ENCODE measurements at places on chromosomes 3 and 15.
A peak's percentile ranks its signal among the peaks of the same experiment; 100 is the strongest.

GRCh38 chr15:100832149-100832942, 47.3 kb upstream of the ALDH1A3 start:
- no peak for DNase-seq

DNA sequence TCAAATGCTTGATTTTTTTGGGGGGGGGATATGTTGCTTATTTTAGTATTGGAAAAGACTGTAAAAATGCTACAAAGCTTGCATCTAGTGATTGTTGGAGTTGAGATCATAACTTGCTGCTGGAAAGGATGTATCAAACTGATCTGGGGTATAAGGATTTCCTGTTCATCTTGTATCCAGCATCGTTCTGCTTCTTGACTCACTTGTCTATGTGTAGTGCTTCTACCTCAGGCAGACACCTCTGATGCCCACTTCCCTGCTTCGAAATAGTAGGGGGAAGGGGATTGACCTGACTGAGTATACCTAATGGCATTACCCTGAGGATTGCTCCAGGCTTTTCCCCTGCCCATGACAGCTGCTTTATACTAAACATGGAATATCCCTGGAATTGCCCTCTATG, 42.7 kb downstream of the STT3B start:
- DNase-seq: no peak

GRCh38 chr3:111594205-111594604, 941 bp downstream of the ZBED2 start:
- peak; percentile 37 for DNase-seq

DNA sequence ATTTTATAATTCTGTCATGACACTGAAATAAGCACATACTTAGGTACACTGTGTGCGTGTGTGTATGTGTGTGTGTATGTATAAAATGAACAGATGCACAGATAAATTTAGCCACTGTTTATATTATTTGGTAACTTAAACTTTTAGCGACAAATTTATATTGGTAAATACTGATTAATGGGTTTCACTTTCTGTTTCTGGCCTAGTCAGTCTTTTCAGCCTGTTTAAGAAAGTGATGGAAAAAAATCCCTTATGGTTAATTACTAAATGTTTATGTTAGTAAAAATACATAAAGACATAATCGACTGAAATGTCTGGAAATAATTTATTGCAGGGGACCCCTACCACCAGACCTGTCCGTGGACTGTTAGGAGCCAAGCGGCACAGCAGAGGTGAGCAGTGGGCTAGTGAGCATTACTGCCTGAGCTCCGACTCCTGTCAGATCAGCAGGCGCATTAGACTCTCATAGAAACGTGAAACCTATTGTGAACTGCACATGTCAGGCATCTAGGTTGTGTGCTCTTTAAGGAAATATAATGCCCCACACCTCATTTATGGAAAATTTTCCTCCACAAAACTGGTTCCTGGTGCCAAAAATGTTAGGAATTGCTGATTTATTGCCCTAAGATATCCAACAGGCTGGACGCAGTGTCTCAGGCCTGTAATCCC, 717.4 kb downstream of the SI start:
- DNase-seq: no peak

DNA sequence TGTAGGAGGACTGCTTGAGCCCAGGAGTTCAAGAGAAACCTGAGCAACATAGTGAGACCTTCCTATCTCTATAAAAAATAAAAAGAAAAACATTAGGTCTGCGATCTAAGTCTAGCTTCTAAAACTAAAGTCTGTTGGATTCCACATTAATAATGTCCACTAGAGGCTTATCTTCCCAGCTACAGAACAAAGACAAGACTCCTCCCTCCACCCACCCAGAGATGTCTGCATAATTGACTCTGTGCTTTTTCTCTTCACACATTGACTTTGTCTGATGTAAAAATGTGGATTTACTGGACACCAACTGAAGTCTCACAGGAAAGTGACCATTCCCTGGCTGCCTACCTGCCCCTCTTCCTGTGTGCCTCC, 91.8 kb downstream of the ATP10A start:
- no peak for DNase-seq

DNA sequence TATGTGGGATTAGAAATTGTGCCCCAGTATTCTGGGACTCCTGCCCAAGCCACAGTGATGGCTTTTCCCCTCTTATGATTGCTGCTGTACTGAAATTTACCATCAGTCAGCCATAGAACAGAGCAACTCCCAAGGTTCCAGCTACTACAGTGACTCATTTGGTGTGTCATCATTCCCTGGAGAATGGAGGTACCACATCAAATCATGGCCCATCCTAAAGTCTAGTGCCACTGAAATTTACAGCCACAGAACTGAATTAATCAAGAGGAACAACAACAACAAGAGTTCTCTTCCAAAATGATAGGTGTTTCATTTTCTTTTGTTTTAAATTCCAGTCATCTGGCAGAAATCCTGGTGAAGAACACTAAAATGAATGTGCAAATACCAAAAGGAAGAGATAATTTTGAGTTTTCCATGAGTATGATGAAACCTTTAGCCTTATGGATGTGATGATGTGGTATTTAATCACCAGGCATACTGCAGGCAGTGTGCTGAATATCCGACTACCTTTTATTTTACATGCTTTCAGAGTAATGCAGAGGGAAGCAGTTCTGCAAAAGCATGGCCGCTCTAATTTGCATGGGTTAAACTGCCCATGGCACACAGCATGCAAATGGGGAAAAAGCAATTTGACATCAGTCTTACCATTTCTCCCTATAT, 75.6 kb upstream of the SLC2A2 start:
- DNase-seq: no peak

DNA sequence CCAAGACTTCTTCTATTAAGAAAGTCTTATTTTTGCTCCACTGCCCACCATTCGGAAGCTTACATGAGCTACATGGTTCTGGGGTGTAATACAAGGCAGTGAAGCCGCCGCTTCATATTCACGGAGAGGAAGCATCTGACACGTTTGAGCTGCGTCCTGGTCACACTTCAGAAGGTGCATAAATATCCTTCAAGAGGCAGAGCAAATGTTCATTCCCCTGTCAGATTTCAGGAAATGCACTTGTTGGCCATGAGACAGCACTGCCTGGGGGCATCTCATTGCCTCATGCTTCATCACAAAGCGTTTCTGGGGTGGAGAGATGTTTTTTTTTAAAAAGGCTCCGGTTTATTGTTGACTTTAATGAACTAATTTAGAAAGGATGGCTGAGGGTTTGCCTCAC, 119.9 kb downstream of the CADPS start:
- no peak for DNase-seq

- no peak for DNase-seq
These were observed 93.2 kb downstream of the CMSS1 start for GRCh38 chr3:99910752-99911290.

DNA sequence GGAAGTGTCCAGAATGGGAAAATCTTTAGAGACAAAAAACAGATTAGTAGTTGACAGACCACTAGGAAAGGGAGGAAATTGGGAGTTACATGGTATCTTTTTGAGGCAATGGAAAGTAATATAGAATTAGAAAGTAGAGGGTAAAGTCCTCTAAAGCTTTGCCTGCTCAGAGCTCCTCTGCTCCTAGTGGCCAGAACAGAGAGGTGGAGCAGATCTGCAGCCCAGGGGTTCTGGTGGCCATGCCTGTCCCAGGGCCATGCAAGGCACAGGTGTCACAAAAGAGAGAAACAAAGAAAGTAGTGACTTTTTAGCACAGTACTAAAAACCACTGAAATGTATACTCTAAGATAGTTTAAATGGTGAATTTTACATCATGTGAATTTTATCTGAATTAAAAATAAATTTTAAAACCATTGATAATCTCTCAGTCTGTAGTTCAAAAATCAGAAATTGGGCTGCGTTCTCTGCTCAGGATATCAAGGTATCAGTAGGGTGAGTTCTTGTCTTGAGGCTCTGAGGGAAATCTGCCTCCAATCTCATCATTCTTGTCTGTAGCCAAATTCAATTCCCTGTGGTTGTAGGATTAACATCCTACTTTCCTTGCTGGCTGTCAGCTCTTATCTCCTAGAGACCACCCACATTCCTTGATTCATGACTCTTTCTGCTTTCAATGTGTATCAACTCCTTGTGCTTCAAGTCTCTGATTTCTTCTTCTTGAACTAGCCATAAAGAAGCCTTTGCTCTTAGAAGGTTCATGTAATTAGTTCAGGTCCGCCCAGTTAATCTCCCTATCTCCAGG, 23.6 kb downstream of the PYGO1 start:
- no peak for DNase-seq

GRCh38 chr15:77557144-77557543, 75.6 kb downstream of the LINGO1 start:
- DNase-seq: no peak

- DNase-seq: peak; percentile 62
These were observed 31.5 kb downstream of the ABHD2 start for GRCh38 chr15:89119489-89120478.

GRCh38 chr15:67520321-67521028, 456 bp upstream of the C15orf61 start:
- DNase-seq: no peak

DNA sequence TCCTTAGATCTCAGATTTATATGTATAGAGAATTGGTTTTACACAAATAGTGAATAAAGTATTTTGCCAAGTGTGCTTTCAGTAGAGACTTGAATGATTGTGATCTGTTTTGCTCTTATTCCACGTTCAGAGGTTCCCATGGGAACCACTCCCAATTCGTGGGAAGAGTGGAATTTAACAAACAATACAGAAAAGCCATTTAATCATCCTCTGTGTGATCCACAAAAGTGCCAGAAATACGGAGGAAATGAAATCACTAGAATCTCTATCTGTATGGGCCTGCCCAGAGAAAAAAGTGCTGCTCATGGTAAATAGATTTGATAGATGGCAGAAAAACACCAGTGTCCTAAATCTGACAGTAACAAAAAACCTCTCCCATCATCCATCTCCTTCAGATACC, 56.0 kb downstream of the CNTN4 start:
- no peak for DNase-seq

GRCh38 chr3:180351601-180352000, 250.4 kb upstream of the TTC14 start:
- DNase-seq: no peak

DNA sequence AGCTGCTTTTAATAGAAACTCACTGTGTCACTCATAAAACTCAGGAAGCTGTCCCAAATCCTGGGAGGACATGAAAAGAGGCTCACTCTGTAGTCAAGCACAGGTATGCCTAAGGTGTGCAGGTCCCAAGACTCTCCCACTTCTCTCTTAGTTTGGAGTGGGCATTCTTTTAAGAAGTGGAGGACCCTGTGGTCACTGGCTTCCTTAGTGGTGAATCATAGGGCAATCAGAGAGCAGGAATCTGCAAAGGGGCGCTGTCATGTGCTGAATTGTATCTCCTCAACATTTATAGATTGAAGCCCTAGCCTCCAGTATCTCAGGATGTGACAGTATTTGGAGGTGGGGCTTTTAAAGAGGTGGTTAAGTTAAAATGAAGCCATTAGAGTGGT, 47.2 kb upstream of the ZBTB38 start:
- DNase-seq: no peak

- no peak for DNase-seq
These were observed 46.0 kb upstream of the SMAD6 start for GRCh38 chr15:66655997-66656396.

DNA sequence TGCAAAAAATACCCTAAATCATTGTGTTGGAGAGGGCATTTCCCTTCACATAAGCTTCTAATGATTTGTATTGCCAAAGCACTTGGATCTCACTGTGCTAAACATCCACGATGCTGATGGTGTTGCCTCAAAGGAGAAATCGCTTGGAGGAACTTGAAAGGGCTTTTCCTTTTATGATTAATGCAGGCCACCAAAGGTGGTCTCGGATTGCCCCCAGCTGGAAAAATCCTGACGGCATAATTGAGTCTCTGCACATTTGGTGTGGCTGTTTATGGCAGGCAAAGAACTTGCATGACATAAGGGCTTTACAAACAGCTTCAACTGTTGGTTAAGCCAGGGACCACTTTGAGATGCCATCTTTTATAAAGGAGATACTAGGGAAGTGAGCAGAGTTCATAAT, 664.0 kb upstream of the ADAMTS9 start:
- no peak for DNase-seq

- no peak for DNase-seq
These were observed 253.5 kb upstream of the ZPLD1 start for GRCh38 chr3:102181175-102181920.

- DNase-seq: peak; percentile 78
These were observed 517.3 kb downstream of the MECOM start for GRCh38 chr3:169146179-169146665.

GRCh38 chr3:37787153-37787867, 74.4 kb upstream of the CTDSPL start:
- no peak for DNase-seq

DNA sequence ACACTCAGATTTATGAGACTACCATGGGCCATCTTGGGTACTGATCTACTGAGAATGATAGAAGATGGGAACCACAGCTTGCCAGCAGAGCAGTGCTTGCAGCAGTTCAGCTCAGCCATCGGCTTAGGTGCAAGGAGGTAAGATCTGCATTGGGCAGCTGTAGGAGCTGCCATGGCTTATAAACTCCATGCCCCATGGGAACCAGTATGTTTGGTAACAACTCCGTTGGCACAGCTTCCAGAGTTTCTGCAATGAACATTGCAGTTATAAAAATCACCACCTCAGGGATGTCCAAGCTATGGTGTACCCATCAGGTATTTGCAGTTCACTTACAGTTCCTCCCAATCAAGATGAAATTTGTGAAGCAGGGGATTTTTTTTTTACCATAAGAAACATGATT, 299.1 kb upstream of the ROPN1 start:
- no peak for DNase-seq

- DNase-seq: no peak
These were observed 79.5 kb upstream of the KCNMB2 start for GRCh38 chr3:178456621-178457285.

- DNase-seq: no peak
These were observed 44.0 kb downstream of the GASK1A start for GRCh38 chr3:43023066-43023465.

GRCh38 chr3:53883008-53883407, 1.1 kb upstream of the ACTR8 start:
- DNase-seq: no peak

GRCh38 chr15:57224664-57225063, 151.6 kb upstream of the CGNL1 start:
- no peak for DNase-seq

DNA sequence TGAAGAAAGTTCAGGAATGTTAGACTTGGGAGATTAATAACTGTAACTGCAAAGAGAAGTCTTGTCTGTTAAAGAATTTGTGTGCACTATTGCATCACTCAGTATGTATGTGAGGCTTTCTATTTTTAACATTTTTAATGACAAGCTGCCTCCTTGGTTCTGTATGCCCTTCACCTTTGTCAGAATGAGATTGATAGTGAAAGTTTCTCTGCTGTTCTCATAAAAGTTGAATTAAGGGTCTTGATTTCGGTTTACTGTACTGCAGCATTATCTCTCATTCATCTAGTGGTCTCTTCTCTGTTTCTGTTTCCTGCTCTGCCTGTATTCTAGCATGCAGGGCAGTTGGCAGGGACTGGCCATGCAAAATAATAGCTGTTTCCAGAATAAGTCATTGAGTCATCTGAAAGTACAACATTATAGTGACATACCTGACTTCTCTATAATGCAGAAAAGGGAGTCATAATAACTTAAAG, 454.9 kb downstream of the IL5RA start:
- no peak for DNase-seq

Data from Calu3 (cell line).